ENCODE measurements at places on chromosomes 16 and 17.

- DNase-seq = peak; percentile 10
Measured at GRCh38 chr17:72683506-72684404, 408.7 kb downstream of the SLC39A11 start.

- DNase-seq = no peak
Measured at GRCh38 chr17:79570653-79571052, 40.2 kb downstream of the RBFOX3 start.

GRCh38 chr16:71380831-71381230 is 22.3 kb downstream of the CALB2 start:
- no peak for DNase-seq

DNA sequence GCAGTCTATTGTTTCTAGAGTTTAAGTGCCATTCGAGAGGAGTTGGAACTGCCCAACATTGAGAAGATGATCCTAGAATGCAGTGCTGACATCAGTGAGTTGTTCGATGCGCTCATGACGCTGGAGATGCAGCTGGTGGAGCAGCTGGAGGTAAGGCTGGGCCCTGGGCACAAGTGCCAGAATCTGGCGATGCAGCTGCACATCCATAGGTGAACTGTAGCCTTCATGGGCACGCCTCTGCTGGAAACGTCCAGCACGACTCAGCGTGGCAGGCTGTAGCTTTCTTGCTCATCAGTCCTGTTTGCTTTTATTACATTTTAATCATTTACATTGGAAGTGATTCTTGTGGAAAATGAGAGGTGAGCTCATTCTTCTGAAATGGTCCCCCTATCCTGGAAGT is 31.7 kb downstream of the DRC3 start:
- peak; percentile 16 for DNase-seq

- no peak for DNase-seq
Measured at GRCh38 chr17:4928881-4929280, 3.2 kb upstream of the GP1BA start.

GRCh38 chr17:40100669-40101366 is 429 bp upstream of the NR1D1 start:
- DNase-seq = peak; percentile 90

GRCh38 chr16:53678756-53679343 is 24.8 kb downstream of the RPGRIP1L start:
- no peak for DNase-seq

GRCh38 chr17:38601539-38602351 is 4.0 kb downstream of the SRCIN1 start:
- peak; percentile 79 for DNase-seq

DNA sequence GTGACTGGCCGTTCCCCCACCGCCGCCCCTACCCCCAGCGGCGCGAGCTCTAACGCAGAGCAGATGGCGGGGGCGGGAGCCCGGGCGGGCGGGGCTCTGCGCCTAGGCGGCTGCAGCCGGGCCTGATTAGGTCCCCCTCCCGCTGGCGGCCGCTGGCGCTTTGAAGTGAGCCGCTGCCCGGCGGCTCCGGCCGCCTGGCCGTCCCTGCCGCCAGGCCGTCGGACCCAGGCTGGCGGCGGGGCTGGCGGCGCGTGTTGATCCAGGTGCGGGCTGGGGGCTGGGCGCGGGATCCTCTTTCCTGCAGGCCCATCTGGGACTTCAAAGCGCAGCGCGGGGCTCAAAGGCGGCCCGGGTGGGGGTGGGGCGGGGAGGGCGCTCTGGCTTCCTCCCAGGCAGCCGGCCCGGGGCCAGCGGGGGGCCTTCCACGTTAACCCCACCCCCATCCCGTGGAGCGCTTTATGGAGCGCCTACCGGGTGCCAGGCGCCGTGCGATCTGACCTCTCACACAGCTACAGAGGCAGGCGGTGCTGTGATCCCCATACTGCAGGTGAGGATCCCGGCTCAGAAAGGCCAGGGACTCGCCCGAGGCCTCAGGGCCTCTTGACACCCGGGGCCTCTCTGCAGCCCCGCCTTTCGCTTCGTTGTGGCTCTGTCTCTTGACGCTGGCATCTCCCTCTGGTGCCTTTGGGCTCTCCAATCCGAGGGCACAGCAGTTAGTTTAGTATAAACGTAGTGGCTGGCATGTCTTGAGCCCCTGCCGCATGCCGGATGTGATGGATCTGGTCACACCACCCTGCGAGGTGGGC is 80.0 kb upstream of the NKD1 start:
- no peak for DNase-seq

DNA sequence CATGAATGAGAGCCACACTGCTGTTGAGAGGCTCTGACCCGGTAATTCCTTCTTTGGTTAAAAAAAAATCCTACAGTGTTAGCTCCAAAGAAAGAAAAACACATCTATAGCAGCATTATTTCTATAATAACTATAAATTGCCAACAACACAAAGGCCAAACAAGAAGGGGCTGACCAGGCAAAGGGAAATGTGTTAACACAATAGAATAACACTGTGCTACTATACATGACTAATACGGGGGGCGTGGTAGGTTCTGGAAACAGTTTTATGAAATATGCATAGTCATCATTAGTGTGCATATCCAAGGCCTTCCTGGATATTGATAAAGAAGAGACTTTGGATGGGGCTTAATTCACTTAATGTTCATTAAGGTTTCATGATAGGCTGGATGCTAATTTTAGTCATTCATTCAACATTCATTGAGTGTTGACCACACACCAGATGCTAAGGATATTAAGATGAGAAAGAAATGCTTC is 50.0 kb upstream of the CCL1 start:
- DNase-seq = no peak

- DNase-seq = no peak
Measured at GRCh38 chr17:57324060-57324459, 67.7 kb downstream of the MSI2 start.

- no peak for DNase-seq
Measured at GRCh38 chr16:67481561-67482232, 740 bp upstream of the ATP6V0D1 start.

GRCh38 chr16:642189-643049 is 791 bp downstream of the MCRIP2 start:
- DNase-seq = no peak

- DNase-seq = no peak
Measured at GRCh38 chr17:76642032-76642561, 1.5 kb downstream of the ST6GALNAC1 start.

DNA sequence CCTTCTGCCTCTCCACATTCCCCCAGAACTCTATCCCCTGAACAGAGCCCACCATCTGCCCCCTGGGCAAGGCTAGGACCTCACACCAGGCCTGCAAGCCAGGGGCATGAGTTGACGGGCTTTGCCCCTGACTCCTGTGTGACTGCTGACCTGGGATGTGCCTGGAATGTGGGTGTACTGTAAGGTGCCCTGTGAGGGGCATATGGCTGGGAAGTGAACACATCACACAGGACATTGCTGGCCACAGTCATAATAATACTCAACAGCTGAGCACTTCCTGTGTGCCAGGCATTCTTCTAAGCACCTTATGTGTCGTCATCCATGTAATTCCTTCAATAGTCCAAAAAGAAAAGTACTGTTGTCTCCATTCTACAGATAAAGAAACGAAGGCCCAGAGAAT is 13.3 kb downstream of the CES4A start:
- DNase-seq = no peak

GRCh38 chr17:11925262-11926021 is 71.8 kb downstream of the ZNF18 start:
- no peak for DNase-seq

DNA sequence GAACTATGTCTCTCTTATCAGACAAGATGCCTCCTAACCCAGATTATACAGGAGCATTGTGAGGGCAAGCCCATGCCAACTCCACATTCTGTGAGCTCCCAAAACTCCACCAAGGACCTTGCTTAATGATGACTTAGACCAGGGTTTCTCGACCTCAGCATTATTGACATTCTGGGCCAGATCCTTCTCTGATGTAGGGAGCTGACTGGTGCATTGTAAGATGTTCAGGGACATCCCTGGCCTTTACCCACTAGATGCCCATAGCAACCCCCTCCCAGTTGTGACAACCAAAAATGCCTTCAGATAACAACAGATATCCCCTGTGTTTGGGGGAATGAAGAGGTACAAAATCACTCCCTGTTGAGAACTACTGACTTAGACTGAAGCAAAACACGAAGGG is 43.6 kb downstream of the HOXB1 start:
- DNase-seq = no peak

GRCh38 chr16:52997922-52998321 is 54.8 kb downstream of the CHD9NB start:
- DNase-seq = no peak

DNA sequence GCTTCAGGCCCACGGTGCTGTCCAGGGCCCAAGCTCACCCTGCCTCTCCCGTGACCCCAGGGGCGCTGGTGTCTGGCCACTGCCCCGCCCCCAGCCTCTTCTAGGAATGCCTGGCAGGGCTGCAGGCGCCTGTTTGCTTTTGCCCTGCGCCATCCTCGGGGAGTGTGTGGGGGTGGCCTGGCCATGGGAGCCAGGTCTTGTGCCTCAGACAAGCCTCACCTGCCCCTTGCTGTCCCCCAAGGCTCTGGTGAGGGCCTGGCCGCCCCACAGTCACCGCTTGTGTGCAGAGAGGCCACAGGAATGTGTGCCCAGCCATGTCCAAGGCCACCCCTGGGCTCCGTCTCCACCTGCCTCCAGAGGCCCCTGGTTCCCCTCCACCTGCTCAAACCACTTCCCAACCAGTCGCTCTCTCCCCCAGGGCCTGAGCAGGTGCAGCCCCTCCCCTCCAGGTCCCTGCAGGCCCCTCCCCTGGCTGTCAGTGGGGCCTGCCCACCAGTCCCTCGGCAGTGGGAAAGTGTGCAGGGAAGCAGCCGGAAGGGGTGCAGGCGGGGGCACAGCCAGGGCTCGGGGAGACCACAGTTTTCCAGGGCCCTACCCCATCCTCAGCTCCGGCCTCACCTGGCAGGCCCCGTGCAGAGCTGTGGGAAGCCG is 841 bp upstream of the IGFALS start:
- DNase-seq = no peak

DNA sequence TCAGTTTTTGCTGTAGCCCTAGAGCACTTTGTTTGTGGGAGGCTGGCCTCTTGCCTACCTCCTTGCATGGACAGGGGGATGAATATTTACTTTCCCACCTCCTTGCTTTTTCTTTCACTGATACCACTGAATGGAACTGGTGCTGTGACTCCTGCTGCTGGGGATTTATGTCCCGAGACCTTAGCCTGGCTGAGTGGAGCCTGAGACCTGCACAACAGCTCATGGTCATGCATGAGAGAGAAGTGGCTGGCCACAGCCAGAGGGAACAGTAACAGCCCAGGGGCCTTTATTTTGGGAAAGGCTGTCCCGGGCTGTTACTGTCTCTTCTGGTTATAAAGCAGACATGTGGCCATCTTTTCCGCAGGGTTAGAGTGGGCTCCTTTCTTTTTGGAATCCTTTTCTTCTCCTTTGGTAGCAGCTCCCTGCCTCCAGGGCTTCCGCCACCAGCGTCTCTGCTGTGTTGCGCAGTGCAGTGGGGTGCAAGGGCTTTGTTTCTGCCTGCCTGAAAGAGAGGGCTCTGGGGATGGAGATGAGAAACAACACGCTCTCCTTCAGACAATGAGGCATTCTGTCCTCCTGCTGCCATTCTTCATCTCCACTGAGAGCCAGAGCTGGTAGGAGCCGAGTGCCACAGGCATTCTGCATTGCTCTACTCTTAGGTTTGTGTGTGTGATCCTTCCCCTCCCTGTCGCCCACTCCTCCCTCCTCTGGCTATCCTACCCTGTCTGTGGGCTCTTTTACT is 14.5 kb downstream of the SNX11 start:
- DNase-seq = no peak

GRCh38 chr16:67088551-67088950 is 21.2 kb upstream of the PHAF1 start:
- no peak for DNase-seq

- no peak for DNase-seq
Measured at GRCh38 chr17:21160401-21160800, 33.6 kb downstream of the DHRS7B start.

GRCh38 chr16:10226141-10226986 is 44.1 kb upstream of the GRIN2A start:
- no peak for DNase-seq

DNA sequence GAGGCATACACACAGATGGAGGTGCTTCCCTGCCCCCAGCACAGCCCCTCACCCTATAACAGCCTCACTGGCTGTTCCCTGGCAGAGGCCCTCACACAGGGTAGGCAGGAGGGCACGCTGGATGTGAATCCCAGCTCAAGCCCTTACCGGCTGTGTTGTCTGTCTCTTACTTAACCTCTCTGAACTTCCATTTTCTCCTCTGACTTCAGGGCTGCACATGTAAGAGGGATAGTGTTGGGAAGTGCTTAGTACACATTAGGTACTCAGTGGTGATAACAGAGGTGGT is 24.6 kb upstream of the EIF1 start:
- no peak for DNase-seq
